ENCODE measurements at places on chromosomes 3 and 15.

- DNase-seq = no peak
These were observed 4.1 kb upstream of the UTS2B start for GRCh38 chr3:191334346-191334893.

- no peak for DNase-seq
These were observed 538.1 kb downstream of the MAGI1 start for GRCh38 chr3:65500398-65501306.

DNA sequence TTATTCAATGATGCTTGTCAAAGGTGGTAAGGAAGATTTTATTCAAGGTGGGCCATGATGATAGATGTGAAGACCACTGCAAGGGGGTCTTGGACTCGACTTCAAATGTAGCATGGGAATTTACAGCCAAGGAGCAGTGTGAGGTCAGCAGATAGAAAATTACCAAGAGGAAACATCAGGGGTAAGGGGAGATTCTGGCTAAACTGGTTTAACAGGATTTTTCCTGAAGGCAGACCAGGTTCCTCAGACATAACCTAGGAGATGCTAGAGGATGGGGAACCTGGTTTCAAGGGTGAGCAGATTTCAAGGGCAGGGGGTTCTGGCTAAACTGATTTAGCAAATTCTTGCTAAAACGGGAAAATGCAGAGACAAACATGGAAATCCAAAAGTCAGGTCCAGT, 464.9 kb downstream of the TAFA4 start:
- no peak for DNase-seq

DNA sequence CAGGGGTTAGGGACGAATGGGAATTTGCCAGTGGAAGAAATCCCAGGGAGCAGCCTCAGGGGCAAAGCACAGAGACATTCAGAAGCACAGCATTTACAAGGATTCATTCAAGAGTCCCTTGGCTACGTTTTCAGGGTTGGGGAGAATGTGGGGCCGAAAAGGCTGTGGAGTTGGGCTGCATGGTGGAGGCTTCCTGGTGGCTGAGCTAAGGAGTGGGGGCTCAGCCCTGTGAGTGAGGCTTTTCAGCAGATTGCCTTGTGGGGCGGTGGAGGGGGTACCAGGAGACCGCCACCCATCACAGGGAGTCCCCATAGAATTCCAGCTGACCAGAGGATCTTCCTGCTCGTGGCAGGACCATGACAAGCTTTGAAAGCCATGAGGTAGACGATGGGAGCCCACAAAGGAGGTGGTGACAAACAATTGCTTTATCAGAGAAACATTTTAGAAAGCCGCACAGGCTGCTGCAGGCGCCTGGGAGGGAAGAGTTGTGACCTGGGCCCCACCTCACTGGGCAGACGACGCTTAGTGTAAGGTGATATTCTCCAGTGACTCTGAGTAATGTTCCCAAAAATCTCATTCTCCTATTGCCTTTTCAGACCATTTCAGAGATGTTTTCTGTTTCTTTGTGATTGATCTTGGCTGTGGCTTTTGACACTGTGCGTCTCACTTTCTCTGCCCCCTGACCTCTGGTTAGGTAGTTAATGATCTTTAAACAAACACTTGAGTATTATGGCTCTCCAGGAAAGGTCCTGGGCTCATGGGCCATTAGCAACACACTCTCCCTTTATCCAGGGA, 128.0 kb downstream of the DNAJB8 start:
- DNase-seq = no peak

DNA sequence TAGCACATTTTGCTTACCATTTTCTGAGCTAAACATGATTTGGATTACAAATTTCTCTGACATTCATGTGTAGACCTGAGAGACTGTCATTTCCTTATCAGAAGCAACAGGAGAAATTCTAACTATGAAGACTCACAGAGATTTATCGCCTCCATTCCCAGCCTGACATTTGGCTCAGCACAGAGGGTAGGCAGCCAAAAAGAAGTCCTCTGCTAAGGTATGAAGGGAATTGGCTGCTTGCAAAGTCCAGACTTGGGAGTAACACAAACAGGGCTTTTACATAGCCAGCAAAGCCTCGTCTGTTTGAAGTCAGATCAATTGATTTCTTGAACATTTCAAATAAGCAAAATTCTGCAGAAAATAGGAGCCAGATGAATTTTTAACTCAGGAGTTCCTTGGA, 57.0 kb upstream of the CMSS1 start:
- DNase-seq = no peak

- no peak for DNase-seq
These were observed 293.4 kb upstream of the MME start for GRCh38 chr3:154786724-154787123.

- no peak for DNase-seq
These were observed 11.8 kb downstream of the SLC12A8 start for GRCh38 chr3:125200731-125201139.

GRCh38 chr15:74725225-74725774, at the start of gene CYP1A1:
CYP1A1 (minus strand) TSS chr15:74725528; CDS start chr15:74723097, 2,431 bp downstream.
- no peak for DNase-seq

- no peak for DNase-seq
These were observed 345.2 kb downstream of the VGLL3 start for GRCh38 chr3:86645756-86646155.

DNA sequence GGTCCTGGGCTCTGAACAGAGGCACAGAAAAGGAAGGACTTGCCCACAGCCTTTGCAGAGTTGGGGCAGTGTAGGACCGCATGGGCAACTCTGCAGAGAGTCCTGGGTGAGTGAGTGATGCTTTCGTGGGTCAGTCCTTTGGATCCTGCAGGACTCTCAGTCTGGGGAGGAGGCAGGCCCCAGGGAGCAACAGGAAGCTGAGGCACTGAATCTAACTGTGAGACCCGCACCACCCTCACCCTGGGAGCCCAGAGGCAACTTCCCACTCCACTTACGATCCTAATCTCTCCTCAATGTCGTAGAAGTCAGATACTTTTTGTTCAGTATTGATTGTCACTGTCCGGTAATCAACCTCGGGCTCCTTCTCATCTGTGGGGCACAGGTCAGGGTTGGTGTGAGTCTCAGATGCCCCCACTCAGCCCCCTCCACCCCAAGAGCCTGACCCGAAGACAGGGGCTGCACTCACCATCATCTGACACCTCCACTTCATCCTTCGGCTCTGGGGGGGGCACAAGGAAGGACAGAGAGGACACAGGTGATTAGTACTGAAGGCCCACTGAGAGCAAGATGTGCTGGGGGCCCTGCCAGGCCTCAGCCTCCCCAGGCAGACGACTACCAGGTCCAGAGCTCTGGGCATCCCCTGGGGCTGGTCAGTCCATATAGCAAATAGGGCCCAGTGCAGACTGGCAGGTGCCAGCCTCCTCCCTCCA, 64.0 kb upstream of the HACD2 start:
- DNase-seq = no peak

GRCh38 chr3:139309061-139309591, 34.7 kb upstream of the MRPS22 start:
- DNase-seq = no peak

- DNase-seq = no peak
These were observed 120.8 kb downstream of the VPS8 start for GRCh38 chr3:184932777-184933176.
